ENCODE measurements at places on chromosomes 11 and 22. TPM values are rescaled to one million over a fixed set of nuclear protein-coding genes. Genes with fewer than 3 reads are reported as not detected.

DNA sequence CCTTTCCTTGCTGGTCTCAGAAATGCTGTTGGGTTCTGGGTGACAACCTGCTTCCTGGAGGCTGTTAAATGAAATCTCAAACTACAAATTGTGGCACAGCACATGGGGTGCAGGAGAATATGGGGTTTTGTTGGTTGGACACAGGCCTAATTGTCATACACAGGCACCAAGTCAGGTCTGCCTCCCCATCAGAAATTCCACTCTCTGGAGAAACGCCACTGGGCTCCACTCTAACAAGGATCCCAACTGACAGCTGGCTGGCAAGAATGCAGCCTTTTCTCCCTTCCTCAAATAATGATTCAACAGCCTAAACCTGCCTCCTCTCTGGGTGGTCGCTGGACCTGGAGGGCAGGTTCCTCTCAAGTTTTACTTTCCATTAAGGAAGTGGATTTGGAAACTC lies 177.8 kb upstream of the NARS2 start:
- H3K27ac ChIP-seq: no peak overlapping the region
- no peaks in the 10 kb centered on the region for H3K27me3 ChIP-seq
- H3K36me3 ChIP-seq: no peaks in the 10 kb centered on the region
- DNase-seq: no peak

The PICALM gene
- total RNA-seq: 291 TPM

GRCh38 chr11:2432171-2432621 lies 12.1 kb downstream of the TRPM5 start:
- no peaks in the 10 kb centered on the region for H3K36me3 ChIP-seq
- no peak for DNase-seq
- H3K27me3 ChIP-seq: no peaks in the 10 kb centered on the region
- no peaks in the 10 kb centered on the region for H3K4me1 ChIP-seq
- no peak overlapping the region for H3K4me3 ChIP-seq

The CCDC81 gene
- 0.64 TPM for total RNA-seq

The CCDC116 gene
- 0.43 TPM for total RNA-seq

GRCh38 chr11:56883371-56883987 lies 105.2 kb upstream of the OR5AK2 start:
- no peaks in the 10 kb centered on the region for H3K27me3 ChIP-seq
- no peaks in the 10 kb centered on the region for H3K36me3 ChIP-seq
- H3K4me3 ChIP-seq: no peak overlapping the region
- no peak overlapping the region for H3K27ac ChIP-seq
- no peaks in the 10 kb centered on the region for H3K4me1 ChIP-seq

DNA sequence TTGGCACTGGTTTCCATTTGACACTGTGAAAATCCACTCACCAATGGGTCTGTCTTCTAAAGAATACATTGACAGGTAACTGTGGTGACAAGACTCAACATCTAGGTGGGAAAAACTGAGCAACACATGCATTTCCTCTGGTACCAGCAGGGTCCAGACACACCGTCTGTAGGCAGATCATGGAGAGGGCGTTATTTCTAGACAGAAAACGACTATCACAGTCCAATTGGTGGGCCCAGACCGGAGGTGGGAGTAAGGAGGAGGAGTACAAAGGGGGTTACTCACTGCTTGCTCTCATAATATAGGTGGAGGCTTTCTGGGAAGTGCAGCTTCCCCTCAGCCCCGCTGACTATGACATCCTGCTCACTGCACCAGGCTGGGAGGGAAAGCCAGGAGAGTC lies 9.9 kb downstream of the OVCH2 start:
- H3K4me3 ChIP-seq: no peak overlapping the region
- peaks cover 10% of the 10 kb centered on the region for H3K27me3 ChIP-seq
- H3K4me1 ChIP-seq: peaks cover 3% of the 10 kb centered on the region
- no peak overlapping the region for H3K27ac ChIP-seq
- H3K36me3 ChIP-seq: no peaks in the 10 kb centered on the region
- DNase-seq: no peak

DNA sequence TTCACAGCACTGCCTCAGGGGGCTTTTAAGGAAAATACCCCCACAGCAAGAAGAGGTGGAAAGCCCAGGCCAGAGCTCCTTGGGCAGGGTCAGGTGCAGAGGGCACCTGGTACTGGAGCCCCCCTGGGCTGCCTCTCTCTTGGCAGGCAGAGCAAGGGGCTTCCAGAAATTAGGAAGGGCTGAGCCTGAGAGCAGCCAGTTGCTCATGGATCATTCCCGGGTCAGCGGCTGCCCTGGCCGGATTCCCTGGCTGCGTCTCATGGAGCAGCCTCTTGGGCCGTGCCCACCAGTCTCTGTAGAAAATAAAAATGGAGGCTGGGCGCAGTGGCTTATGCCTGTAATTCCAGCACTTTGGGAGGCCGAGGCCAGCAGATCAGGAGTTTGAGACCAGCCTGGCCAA lies 10.3 kb upstream of the OMP start:
- H3K27ac ChIP-seq: no peak overlapping the region
- no peaks in the 10 kb centered on the region for H3K36me3 ChIP-seq
- H3K4me3 ChIP-seq: no peak overlapping the region
- no peaks in the 10 kb centered on the region for H3K4me1 ChIP-seq
- no peaks in the 10 kb centered on the region for H3K27me3 ChIP-seq

DNA sequence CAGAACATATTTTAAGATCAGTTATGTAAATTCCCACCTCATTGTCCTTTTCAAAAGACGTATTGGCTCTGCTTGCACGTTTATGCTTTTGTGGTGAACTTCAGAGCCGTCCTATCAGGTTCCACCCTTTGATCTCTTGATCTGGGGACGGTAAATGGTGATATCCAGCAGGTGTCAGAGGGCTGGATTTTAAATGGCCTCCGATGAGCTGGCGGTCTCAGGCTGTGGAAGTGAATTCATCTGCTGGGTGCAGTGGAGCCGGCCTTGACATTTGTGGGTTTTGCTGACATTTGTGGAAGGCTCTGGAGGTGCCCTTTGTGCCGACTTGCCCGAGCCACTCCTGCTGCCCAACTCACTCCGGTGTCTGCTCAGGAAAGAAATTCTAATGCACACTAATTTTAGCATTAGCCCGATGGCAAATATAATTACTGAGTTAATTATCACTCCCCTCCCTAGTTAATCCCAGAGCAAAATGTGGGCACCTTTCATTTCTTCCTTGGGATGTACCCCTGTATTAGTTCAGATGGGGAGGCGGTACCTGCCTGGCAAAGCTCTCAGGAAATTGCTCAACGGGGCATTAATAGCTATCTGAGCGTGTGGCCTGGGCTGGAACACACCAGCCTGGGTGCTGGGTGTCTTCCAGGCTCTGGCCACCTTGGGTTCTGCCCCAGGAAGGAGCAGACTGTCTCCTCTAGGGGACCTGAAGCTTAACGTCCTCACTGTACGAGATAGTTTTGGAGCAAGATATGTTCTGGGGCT lies 9.1 kb downstream of the LRP5 start:
- peaks cover 2% of the 10 kb centered on the region for H3K27me3 ChIP-seq
- no peak overlapping the region for H3K4me3 ChIP-seq
- peaks cover 10% of the 10 kb centered on the region for H3K4me1 ChIP-seq

The KRTAP5-10 gene
- total RNA-seq: not detected

DNA sequence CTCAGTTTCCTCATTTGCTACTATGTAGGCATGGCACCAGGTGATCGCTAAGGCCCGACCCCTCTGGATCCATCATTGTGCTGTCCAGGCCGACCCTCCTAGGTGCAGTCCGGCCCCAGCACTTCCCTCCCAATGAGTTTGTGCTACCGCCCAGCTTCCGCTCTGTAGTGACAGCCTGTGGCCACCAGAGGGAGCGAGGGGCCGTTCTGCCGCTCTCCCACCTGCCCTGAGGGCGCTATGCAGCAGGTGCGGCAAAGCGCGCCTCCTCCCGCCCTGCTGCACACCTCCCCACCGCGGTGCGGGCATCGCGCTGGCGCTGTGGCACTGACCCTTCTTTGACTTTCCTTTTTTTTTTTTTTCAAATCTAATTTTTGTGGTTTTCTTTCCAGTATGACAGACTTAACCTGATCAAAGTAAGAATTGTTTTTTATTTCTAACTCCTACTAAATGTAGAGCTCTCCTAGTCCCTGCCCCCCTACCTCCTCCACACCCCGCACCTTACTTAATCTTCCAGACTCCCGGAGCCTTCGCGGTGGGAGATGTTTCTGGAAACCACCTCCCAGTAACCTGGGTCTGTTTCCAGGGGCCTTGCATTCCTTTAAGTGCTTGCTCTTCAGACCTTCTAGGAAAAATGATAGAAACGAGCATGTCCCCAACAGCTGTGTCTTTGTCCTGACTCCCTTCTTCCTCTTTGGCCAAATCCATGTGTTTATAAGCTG lies 73.7 kb downstream of the SCN3B start:
- H3K4me1 ChIP-seq: peaks cover 14% of the 10 kb centered on the region
- DNase-seq: peak; percentile 83
- no peaks in the 10 kb centered on the region for H3K27me3 ChIP-seq
- H3K4me3 ChIP-seq: no peak overlapping the region
- H3K27ac ChIP-seq: no peak overlapping the region

The TRIM6 gene
- not detected for total RNA-seq

The USH1C gene
- not detected for total RNA-seq

The DRAP1 gene
- 115 TPM for total RNA-seq

The DUSP8 gene
- total RNA-seq: 47.3 TPM

- no peak overlapping the region for H3K4me3 ChIP-seq
- no peak for DNase-seq
- H3K27me3 ChIP-seq: no peaks in the 10 kb centered on the region
- H3K27ac ChIP-seq: no peak overlapping the region
Observed at GRCh38 chr22:31622980-31623379, 39.0 kb downstream of the PISD start.

DNA sequence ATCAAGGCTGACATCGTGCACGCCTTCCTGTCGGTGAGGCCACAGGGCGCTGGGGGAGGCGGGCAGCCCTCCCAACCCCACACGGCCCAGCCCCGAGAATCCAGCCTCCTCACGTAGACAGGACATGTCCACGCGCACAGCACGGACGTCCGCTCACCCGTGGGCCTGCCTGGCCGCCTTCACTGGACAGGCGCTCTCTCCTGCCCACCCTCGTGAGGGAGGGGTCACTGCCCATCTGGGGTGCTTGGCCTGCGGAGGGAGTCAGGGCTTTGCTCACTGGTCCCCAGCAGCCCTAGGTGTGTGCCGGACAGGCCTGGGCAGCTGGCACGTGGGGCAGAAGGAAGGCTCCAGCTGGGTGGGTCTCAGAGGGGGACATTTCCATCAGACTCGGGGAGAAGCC lies 32.0 kb downstream of the MOB2 start:
- H3K27ac ChIP-seq: no peak overlapping the region
- DNase-seq: no peak
- peaks cover 6% of the 10 kb centered on the region for H3K4me1 ChIP-seq
- H3K27me3 ChIP-seq: no peaks in the 10 kb centered on the region
- H3K4me3 ChIP-seq: no peak overlapping the region

Measured in natural killer cell (primary cell).